Stimulated activated CD8-positive, alpha-beta memory T cell treated with anti-CD3 and anti-CD28 coated beads, Interleukin-4, amount 100 ng/mL, for 1 hour (primary cell): ENCODE measurements at places on chromosomes 11 and 22.

GRCh38 chr11:86620891-86621521, 51.4 kb downstream of the ME3 start:
- DNase-seq = no peak

- DNase-seq = no peak
Observed at GRCh38 chr22:27788500-27789288, 12.9 kb downstream of the MN1 start.

DNA sequence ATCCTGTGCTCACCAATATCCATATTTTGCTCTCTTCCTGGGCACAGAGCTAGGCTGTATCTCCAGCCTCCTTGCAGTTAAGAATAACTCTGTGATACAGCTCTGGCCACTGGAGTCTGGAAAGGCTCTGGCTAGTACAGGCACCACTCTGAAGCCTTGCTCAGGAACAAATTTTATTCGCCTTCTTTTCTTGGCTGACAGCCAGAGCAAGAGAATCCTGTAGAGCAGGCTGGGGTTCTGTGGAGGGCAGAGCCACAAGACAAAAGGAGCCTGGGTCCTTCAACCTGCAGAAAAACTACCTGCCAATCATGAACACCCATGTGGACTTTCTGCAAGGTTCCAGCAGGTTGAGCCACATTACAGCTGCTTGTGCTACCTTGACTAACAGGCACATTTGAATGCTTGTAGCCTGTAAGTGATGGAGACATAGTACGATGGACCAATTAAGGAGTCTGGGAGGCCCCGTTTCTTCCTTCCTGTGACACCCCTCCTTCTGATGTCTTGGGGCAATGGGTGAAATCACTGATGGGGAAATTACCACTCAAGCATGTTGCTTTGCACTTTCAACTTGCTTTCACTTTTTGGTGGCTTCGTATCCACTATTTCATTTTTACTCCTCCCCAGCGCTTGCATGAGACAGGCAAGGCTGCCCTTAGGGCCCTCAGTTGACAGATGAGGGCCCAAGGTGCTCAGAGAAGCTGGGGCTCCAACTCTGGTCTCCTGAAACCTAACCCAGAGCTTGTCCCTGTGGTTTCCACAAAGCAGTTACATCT, 267.2 kb upstream of the SYN3 start:
- no peak for DNase-seq

- DNase-seq = no peak
Observed at GRCh38 chr11:64729851-64730382, 6.9 kb upstream of the NRXN2 start.

DNA sequence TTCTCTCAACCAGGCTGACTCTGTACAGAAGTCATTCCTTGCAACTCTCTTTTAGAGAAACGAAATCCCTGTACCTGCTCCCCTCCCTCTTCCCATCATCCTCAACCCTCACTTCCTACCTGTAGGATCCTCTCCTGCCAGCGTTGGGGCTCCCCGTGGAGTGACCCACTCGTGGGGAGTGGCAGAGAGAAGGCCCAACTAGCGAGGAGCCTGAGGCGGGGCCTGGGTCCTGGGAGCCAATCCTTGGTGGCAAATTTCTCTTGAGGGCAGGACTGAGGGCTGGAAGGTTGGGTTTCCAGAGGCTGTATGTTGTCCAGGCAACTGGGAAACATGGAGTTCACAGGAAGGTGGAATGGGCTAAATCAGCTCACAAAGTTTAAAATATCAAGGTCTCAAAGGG, 10.4 kb downstream of the NHERF4 start:
- no peak for DNase-seq

DNA sequence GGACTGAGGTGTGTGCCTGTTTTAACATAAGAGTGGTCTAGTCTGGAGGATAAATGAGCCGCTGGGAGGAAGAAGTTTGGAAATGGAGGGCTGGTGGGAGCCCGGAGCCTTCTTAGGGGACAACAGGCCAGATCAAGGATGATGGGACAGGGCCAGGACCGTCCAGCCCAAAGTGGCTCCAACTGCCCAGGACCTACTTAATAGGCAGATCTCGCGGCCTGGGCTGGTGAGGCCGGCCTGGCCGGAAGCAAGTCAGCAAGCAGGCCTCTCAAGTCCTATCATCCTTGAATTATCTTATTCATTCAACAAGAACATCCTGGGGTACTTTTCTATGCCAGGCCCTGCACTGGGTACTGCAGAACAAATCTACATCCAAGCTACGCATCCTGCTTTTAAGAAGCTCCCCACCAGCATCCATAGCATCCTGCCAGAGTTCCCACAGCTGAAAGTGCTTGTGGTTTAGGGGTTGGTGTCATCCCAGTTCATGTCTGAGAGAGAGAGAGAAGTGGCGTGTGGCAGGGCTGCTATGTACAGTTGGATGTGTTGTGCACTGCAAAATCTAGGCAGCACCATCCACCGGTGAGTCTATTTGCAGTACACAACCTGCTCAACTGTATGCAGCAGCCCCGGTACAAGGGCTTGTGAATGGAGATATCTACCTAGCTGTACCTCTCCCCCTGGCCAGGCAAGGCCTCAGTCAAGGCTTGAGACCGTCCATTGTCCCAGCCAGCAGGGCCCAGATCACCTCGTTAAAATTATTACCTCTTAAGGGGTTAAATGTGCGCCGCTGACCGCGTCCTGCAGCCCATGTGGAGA, 82.1 kb downstream of the FBLN1 start:
- DNase-seq = no peak

- DNase-seq = no peak
Observed at GRCh38 chr11:1138097-1138496, 19.7 kb upstream of the MUC5AC start.

DNA sequence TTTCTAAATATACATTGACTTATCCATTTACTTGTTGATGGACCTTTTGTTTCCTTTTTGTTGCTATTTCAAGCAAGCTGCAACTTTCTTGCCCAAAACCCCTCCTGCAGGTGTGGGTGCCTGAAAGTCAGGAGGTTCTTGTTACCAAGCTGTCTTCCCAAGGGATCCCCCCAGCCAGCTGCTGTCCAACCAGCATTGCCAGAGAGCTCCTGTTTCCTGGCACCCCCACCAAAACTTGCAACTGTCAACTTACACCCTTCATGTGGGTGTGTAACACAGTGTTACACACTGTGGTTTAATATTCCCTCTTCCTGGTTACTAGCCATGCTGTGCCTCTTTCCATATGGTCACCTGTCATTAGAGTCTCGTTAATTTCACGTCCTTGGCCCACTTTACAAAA, 1.6 kb upstream of the KRTAP5-1 start:
- DNase-seq = no peak

DNA sequence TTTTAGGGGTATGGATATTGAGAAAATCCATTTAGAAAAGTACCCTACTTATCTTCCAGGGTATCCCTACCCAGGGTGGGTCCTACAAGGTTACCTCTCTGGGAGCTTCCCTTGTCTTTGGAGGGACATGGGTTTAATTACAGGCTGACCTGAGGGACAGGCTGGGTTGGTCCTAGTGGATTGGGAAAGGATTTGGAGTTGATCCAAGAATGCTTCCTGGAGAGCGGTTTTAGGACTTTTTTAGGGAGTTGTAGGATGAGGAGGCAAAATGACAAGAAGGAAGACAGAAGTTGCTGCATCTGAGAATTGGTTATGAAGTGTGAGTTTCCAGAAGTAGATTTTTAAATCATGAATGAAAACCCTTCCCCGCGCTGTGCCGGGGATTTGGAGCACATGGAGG, 61.8 kb upstream of the CRTAM start:
- no peak for DNase-seq

- DNase-seq = no peak
Observed at GRCh38 chr11:12585861-12586260, 88.4 kb upstream of the TEAD1 start.

- DNase-seq = no peak
Observed at GRCh38 chr11:123434262-123434661, 4.2 kb downstream of the GRAMD1B start.

GRCh38 chr11:92380882-92381281, 156.3 kb downstream of the FAT3 start:
- no peak for DNase-seq

- no peak for DNase-seq
Observed at GRCh38 chr11:102632026-102632425, 6.9 kb upstream of the MMP20 start.
